ENCODE measurements at places on chromosomes 7 and 10.

DNA sequence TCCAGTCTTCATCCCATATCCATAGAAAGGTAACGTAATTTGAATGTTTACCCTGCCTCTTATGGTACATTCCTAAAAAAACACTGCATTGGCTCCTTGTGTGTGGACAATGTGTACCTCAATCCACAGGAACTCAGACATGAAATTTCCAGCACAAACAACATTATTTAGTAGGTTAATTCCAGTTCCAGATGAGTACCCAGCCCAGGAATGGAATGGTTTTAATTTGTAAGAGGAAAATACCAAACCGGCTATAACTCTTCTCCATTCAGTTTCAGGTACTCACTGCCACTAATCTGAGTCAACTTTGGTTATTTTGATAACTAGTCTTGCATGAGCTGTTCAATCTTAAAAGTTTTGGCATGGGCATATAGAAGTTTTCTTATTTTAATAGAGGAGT is 39.0 kb downstream of the TFPI2 start:
- no peak for DNase-seq

DNA sequence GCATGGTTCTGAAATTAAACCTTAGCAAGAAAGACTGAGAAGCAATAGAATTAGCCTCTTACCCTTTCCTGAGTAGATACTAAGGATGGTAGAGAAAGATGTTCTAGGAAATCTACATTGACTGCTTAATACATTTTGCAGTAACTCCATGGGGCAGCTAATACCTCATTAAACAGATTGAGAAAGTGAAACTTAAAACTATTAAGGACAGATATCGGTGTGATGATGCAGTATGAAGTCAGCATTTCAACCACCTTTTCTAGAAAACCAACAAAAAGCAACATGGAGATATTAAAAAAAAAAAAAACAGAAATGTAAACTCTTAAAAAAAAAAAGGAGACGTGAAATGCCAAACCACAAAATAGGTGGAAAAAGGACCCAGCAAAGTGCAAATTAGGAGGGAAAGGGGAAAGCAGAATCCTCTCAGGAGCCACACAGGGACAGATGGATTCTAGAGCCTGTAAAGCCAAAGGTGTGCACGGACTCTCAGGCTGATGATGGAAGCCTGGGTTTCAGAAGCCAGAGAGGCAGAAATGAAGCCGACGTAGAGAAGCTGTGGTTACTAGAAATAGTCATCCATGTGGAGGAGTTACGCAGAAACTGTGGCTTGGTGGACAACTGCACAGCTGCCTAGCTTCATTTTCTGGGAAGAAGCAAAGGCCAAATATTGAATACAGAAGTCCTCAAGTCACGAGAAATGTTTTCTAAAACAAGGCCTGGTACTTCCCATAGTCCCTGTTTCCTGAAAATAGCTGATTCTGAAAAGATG is 38.1 kb upstream of the GPR141 start:
- DNase-seq = no peak

- DNase-seq = no peak
These were observed 16.2 kb upstream of the ZNF488 start for GRCh38 chr10:47400251-47400650.

DNA sequence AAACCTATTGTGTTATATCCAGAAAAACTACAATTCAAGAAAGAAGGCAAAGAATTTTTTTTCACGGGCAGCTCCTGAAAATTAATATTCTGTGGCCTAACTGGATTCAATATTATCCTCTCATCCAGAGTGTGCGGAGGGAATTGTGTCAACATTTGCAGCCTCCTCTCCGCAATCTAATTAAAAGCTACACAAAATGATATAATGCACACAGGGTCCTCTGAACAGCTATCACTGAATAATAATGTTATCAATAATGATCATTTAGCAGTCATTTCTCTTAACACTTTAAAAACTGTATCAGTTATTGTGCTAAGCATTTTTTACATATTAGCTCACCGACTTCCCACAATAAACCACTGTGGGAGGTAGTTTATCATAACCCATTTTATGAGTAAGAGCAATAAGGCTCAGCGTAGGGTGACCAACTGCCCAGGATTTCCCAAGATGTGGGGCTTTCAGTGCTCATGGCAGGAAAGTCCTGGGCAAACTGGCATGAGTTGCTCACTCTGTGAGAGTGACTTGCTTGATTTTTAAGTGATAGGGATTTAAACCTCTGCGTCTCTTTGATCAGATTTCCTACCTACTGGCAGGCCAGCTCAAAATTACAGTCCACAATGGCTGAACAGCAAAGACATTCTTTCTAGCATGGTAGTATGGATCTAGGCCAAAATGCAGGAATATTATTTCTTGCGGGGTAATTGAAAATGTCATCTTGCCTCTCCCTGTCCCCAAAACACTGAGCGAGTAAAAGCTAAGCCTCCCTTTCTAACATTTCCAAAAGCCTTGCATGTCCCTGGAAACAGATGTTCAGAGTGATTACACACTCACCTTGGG is 65.7 kb downstream of the AOAH start:
- DNase-seq = no peak

DNA sequence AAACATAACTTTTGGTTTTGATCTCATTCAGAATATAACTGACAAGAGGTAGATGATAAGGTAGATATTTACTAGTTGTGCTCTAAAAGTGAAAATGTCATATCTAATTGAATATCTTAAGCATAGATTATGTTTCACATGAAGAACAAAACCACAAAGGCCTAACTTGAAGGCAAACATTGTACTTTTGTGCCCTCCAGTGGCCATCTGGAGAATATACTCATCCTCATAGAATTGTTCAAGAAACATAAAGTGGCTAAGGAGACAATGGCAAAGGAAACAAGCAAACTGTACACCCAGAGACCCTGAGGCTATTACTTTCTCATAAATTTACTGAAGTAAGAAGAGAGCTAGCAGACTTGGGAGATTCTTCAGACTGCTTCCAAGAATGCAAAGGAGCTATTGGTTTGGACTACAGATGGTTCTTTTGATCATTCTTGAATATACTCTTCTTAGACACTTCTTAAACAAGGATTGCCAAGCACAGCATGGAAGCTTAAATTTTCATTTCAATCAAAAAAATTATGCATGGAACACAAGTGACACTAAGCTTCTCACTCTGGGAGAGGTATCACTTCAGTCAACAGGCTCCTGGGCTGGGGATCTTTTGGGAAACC is 98.2 kb upstream of the DKK1 start:
- no peak for DNase-seq

- DNase-seq = no peak
These were observed 3.7 kb downstream of the FLNC start for GRCh38 chr7:128833946-128834325.

DNA sequence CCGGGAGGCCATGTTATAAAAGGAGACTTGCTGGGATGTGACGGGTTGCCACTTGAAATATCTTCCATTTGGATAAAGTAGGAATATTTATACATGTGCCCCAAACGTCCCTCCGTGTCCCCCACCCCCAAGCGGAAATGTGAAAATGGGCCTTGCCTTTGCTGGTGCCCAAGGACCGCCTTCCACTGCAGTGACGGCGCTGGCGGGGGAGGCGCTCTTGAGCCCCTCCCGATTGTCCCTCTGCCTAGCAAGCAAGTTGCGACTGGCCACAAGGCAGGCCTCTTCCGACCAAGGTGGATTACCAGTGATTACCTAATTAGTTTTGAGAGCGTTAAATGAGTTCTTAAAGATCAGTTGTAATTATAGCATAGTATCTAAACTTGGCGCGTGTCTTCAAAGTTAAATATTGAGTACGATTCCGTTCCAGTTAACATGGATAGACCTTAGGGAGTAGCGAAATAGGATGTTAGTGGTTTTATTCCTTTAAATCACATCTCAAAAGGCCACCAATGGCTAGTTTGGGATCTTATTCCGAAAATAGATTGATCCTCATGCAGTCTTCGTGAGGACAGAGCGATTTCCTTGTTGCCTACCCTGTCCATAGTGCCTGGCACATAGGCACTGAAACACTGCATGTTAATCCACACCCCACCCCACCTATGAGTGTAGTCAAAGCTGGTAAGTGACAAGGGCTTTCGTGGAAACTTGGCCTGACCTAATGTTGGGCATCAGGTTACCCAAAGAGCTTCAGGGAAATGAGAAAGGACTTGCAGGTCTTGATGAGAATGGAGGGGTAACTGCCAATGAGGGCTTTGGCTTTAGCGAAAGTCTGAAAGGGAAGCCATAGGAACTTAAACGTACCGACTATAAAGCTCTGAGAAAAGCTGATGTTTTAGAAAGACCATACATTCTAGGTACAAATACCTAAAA is 1.1 kb downstream of the PPIA start:
- DNase-seq = peak; percentile 81

GRCh38 chr7:68488341-68489060 is 1109.8 kb upstream of the AUTS2 start:
- DNase-seq = no peak

DNA sequence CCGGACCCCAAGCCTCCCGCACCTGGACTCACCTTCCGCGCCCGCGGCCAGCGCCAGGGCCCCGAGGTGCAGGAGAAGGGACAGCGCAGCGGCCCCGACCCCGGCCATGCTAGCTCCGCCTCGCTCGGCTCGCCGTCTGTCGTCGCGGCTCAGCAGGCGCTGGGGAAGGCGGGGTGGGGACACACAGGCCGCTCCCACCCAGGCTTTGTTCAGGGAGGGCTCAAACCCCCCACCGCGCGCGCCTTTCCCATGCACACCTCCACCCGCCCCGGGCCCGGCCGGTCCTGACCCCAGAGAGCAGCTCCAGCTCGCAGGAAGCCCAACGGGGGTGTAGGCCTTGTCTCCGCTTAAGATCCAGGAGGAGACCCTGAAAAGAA is at the start of gene KCP:
Gene KCP, minus strand, starts transcription at position 141 of the 377 bp plus-strand sequence. Its CDS starts 33 bp downstream, at position 108.
- no peak for DNase-seq

- DNase-seq = no peak
These were observed 172.7 kb downstream of the GNAI1 start for GRCh38 chr7:80307227-80307856.

DNA sequence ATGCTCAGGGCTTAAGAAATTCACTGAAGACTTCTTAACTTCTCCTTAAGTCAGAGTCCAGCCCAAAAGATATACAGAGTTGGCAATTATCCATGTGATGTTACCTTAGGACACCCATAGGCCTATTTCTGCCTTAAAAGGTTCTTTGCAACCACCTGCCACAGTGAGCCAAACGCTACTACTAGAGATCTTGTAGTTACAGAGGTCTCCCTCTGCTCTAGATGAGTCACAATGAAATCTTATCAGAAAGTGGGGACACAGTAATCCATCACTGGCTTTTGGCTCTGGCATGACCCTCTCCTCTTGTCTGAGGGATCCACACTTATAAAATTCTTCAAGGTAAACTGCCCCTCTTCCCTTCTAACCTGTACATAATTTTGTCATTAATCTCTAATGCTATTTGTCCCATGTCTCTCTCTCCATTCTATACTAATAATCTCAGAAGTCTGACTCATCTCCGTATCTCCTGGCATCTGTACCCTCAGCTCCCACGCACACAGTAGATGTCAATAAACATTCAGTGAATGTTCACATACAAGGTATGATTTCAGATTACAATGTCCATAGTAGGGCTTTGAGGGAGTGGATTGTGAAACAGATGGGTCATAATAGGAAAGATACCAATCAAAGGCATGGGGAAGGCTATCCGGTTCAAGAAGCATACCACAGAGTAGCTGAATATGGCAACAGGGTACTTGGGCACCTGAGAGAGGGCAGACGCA is 112.1 kb downstream of the SGMS1 start:
- no peak for DNase-seq

GRCh38 chr10:112790030-112790429 is 160.0 kb upstream of the TCF7L2 start:
- DNase-seq = no peak

DNA sequence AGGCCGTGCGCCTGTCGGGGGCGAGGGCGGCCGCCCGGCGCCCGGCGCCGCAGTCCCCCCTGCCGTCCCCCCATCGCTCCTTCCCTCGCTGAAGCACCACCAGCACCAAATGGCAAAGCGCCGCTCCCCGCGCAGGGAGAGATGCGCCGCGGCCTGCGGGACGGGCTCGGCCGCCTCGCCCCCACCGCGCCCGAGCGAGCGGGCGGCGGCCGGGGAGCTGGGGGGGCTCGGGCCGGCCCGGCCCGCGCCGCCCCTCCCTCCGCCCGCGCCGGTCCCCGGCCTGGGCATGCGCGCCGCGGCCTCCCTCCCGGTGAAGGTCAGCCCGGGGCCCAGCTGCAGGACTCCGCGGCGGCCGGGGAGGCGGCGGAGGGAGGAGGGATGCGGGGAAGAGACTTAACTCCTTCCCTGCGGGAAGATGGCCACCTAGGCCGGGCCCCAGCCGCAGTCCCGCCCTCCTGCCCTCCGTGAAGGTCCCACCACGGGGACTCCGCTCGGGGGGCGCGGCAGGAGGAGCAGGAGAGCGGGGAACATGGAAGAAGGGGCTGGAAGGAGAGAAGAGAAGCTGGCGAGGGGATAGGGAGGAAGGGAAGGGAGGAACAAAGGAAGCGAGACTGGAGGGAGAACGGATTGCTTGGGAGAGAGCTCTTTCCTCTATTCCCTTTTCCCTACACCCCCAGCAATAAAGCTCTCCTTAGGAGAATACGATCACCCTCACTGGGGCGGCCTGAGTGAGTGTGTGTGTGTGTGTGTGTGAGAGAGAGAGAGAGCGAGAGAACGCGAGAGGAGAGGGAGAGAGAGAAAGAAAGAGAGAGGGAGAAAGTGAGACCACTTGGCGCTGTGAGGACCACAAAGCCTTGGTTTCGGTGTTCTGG is 3.4 kb upstream of the SMARCD3 start:
- no peak for DNase-seq

- DNase-seq = no peak
These were observed 304.2 kb downstream of the PCDH15 start for GRCh38 chr10:54496852-54497251.
